ENCODE measurements at places on chromosomes 3 and 15.

- DNase-seq, result no peak
Measured at GRCh38 chr15:90489944-90490343, 39.8 kb upstream of the CRTC3 start.

- DNase-seq, result no peak
Measured at GRCh38 chr3:33980252-33980651, 181.8 kb downstream of the PDCD6IP start.

GRCh38 chr3:49657208-49657915, 16.8 kb upstream of the APEH start:
- DNase-seq, result no peak

- DNase-seq, result no peak
Measured at GRCh38 chr3:59831394-59831793, 781.6 kb upstream of the CFAP20DC start.

DNA sequence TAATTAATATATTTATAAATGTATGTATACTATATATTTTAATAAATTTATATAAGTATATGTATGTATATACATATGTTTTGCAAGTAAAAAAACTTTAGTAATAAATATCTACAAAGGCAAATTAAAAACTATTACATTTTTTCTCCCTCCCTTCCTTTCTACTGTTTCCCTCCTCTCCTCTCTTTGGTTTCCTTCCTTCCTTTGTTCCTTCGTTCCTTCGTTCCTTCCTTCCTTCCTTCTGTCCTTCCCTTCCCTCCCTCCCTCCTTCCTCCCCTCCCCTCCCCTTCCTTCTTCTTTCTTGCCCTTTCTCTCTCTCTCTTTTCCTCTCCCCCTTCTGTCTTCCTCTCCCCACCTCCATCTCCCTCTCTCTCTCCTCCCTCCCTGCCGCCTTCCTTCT, 423.6 kb downstream of the LPP start:
- DNase-seq, result no peak

DNA sequence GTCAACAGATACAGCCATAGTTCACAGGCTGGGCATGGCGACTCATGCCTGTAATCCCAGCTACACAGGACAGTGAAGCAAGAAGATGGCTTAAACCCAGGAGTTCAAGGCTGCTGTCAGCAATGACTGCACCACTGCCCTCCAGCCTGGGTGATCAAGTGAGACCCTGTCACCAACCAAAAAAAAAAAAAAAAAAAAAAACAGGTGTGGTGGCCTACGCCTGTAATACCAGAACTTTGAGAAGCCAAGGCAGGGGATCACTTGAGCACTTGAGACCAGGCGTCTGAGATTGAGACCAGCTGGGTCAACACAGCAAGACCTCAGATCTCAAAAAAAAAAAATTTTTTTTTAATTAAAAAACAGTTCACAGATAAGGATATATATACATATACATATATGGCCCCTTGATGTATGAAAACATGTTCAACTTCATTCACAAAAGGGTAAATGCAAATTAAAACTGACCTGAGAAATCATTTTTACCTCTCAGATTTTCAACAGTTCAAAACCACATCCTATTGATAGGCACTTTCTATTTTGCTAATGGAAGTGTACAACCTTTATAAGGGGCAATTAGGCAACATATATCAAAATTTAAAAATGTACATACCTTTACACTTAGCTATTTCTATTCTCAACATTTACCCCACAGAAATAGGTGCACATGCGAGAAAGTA, 51.1 kb downstream of the OSBPL10 start:
- DNase-seq, result no peak

DNA sequence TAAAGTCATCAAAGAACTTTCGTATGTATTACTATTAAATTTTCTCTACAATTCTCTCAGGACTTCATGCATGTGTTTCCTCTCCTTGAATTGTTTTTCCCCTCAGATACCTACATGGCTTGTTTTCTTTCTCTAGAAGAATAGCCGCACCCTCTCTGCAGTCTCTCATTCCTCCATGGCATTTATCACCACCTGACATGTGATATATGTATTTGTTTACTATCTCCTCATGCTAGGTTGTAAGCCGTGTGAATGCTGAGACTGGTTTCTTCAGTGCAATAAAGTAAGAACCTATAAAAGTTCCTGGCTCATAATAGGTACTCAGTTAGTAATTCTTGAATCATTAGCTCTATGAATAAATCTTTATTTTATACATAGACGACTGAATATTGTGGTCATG, 149.2 kb downstream of the CNTN4 start:
- no peak for DNase-seq

GRCh38 chr3:46008058-46008457, 12.4 kb upstream of the FYCO1 start:
- DNase-seq, result no peak

DNA sequence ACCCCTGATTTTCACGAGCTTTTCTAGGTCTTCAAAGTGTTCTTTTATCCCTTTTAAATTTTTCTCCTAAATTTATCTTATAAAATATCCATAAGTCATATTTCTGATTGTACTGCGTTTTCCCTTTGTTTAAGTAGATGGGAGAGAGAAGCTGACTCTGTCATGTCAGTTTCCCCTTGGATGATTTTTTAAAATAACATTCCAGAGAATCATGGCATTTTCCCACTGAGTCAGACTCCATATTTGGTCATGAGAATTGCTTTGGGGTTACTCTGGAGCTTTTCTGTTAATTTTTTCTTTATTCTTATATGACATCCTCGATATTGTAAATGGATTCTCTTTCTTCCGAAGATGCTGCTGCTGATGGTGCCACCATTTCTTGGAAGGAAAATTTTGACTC, 28.6 kb upstream of the UMPS start:
- no peak for DNase-seq

GRCh38 chr15:40639677-40640076, 45.6 kb downstream of the KNL1 start:
- no peak for DNase-seq

GRCh38 chr15:71495398-71495780, 315.0 kb upstream of the NR2E3 start:
- DNase-seq, result no peak

Measured in stimulated activated CD4-positive, alpha-beta T cell treated with anti-CD3 and anti-CD28 coated beads, Interleukin-2, amount 100 ng/mL, for 48 hours (primary cell).